ENCODE measurements at places on chromosomes 11 and 22.

DNA sequence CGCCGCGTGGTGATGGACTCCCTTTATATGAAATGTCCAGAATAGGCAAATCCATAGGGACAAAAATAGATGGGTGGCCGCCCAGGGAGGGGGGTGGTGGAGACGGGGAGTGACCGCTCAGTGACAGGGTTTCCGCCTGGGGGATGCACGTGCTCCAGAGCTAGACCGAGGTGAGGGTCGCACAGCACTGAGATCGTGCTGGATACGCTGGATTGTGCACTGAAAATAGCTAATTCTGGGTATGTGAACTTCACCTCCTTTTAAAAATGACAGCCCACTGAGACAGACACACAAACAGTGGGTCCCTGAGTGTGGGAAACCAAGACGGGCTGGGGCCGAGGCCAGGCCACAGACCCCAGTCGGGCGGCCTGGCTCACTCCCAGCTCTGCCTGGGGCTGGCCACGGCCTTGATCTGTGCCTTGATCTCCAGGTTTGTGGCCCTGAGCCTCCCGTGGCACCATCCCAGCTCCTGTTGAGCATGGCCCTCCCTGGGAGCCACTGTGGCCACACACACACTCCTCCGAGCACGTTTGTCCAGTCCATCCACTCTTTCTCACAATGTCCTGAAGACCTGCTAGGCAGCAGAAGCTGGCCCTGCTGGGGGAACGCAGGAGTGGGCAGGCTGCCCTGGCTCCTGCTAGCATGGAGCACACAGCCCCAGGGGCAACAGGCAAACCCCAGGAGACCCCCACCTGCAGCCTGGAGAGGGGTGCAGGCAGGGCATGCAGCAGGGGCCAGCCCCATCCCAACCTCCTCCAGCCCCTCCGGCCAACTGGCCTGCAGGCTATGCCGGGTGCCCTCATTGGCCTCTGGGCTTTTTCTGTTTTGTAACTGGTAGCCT, 41.0 kb upstream of the TH start:
- DNase-seq: no peak

DNA sequence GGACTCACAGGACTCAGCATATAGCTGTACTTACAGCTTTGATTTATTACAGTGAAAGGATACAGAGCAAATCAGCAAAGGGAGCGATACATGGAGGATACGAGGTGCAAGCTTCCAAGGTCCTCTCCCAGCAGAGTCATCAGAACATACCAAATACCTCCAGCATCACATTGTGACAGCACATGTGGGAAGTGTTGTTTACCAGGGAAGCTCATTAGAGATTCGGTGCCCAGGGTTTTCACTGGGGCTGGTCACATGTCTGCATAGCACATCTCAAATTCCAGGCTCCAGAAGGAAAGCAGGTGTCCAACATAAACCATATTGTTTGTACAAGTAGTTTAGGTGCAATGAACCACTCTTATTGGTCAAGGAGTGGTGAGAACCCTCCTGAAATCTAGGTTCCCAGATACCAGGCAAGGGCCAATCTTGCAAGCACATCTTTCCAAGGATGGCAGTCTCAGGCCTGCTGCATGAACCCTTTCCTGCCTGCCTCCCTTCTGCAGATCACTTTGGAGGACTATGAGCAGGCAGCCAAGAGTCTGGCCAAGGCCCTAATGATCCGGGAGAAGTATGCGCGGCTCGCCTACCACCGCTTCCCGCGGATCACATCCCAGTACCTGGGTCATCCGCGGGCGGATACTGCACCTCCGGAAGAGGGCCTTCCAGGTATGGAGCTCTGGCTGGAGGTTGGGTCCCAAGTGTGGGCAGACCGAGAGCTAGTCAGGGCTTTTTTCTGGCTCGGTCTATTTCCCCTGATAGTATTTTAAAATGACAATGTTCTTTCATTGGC, 26.7 kb downstream of the AMPD3 start:
- no peak for DNase-seq

DNA sequence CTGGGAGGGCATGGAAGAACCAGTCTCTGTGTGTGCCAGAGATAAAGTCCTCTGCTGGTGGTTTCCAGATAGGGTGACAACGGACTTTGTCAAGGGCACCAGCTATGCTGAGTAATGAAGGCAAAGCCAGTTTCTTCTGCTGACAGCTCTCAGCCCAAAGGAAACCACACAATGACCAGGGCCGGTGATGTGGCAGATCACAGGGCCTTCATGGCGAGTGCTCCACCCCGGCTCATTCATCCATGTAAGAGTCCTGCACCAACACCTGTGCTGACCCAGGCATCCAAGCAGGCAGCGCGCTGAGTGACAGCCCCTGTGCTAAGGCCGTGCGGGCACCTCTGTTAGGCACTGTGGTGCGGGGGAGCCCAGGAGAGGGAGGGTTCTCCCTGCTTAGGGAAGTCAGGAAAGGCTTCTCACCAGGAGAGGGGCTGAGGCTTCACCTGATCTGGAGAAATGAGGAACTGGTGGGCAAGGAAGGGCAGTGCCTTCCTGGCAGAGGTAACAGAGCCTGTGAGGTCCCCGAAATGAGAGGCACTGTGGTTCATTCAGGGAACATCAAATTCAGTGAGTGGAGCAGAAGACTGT, 33.8 kb downstream of the TP53I11 start:
- DNase-seq: no peak

- DNase-seq: peak; percentile 71
Observed at GRCh38 chr11:121194731-121195596, 93.9 kb downstream of the TECTA start.

GRCh38 chr11:132424433-132424832, 1054.0 kb downstream of the NTM start:
- DNase-seq: no peak

GRCh38 chr11:68071281-68072048, 32.6 kb downstream of the TCIRG1 start:
- no peak for DNase-seq

- no peak for DNase-seq
Observed at GRCh38 chr22:49259839-49260615, 567.6 kb downstream of the BRD1 start.

DNA sequence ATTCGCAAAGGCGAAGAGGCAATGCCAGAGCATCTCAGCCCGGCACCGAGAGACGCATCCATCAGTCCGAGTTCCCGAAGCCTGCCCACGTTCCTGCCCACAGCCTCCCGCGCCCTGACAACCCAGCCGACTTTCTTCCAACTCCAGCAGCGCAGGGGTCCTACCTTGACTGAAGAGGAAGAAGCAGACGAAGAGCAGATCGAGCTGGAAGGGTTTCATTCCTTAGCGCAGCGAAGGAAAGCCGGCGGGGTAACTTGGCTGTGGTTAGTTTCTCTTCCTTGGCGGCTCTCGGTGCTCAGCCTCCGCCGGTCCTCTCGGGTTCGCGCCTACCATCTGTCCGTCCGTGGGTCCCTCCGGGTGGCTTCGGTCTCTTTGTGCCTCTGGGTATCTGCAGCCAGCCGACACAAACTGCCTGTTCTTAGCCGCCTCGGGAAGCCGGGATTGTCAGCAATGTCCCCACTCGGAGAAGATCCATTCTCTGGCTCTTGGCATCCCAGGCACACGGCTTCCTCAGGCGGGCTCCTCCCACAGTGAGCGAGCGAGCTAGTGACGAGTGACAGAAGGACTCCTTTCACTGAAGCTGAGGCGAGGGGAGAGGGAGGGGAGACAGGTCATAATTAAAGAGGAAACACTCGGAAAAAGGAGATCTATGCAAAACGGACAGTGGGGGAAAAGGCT, at the start of gene KIRREL3:
KIRREL3 (minus strand) TSS at position 480 of the 678 bp plus-strand sequence.
- DNase-seq: no peak

GRCh38 chr11:116126562-116126961, 622.3 kb upstream of the CADM1 start:
- no peak for DNase-seq

DNA sequence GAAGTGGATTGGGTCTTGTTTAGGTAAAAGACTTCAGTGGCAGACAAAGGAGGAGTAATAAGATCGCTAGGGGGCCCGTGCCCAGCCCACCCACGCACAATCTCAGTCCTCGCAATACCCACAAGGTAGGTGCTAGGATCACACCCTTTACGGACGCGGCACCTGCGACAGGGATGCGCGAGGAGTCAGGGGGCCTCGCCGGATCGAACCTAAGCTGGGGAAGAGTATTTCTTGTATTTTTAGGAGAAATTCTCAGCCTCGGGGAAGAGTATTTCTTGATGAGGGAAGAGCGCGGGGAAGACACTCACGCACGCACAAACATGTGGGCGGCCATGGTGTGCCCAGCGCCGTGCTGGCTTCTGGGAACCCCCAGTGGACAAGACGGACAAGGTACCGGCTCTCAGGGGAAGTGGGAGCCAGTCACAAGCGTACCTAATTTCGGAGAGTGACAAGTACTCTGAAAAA, 745 bp upstream of the FAM118A start:
- no peak for DNase-seq

DNA sequence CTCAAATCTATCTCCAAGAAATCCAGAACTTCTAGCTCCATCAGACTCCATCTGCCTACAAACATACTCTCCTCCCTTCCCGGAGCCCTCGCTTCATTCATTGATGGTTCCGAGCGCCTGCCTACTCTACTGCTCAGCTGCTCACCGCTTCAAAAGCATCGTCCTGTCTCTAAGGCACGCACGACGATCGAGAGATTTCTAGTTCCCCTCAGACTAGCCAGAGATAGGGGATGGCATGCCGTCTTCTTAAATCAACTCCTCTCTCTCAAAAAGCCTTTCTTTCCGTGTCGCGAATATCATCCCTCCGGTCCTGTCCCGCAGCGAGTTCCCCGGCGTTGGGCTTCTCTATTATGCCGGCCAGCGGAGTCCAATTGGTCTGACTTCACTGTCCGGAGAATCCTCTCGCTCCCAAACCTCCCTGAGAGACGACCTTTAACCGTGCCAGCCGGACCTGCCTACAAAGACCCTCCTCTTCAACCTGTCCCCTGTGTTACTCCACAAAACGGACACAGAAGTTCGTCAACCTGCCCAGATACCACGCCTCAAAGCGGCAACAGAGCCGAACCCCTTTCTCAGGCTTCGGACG, 592 bp downstream of the EEF1G start:
- DNase-seq: peak; percentile 25

DNA sequence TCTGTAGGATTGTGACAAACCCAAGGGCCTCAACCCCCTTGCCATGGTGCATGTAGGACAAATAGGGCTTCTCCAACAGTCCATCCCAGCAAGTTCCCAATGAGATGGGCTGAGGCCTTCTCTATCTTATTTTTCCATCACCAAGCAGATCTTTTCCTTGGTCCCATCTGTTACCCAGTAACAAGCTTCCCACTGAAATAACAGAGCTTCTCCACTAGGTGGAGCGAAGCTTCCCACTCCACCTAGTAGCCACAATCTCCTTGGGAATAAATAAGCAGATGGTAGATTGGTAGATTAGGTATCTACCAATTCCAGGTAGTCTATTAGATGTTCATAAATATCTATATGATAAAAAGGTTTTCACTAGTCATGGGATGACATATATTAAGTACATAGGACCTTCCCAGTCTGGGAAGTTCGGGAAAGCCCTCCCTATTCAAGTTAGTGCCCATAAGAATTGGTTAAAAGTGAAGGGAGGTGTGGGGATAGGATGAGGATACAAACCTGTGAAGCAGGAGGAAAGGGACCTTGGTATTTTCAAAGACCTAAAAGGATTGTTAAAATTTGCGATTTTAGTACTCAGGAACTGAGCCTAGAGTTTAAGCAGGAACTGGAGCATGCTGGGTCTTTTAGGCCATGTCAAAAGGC, 5.9 kb upstream of the OR52L1 start:
- DNase-seq: peak; percentile 7

- no peak for DNase-seq
Observed at GRCh38 chr11:20037396-20038153, 122.7 kb downstream of the DBX1 start.

DNA sequence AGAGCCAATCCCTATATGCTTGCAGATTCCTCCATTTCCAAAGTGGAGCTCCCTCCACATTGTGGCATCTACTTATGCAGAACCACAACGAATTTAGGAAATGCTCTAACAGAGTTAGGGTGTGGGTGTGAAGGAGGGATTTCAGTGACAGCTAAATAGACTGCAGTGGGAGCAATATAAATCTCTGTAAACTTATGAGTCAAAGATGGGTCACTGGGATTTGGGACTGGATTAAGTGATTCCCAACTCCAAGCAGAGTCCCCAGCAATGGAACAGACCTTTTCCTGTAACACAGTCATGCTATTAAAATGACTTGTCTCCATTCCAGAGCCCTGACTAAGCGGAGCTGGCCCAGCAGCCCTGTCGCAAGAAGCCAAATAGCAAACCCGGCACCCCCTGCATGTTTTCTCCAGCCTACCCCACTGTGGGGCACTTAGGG, 36.6 kb downstream of the RPL27A start:
- DNase-seq: no peak

DNA sequence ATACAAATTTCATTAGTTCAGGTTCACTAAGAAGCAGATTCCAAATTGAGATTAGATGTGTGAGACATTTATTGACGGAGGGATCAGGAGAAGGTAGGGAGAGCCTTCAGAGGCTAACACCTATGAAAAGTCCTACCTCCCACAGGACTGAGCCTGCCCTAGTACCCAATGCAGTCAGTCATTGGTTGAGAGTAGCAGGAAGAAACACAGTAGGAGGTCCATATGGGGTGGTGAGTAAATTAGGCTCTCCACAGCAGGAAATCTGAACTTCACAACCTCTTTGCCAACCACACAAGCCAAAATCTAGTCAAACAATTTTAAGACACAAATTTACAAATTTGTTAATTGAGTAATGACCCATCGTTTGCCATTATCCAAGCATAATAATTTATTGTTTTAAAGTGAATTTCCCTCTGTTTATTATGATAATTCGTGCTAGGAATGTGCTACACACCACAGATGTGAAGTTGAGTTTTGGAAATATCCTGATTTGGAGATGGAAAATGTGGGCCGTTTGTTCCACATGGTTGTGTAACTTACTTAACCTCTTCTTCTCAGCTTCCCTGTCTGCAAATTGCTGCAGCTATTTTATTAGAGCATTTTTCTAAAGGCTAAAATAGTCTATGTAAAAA, 542.1 kb downstream of the ETS1 start:
- DNase-seq: no peak

GRCh38 chr11:112587664-112588063, 327.0 kb upstream of the PLET1 start:
- no peak for DNase-seq

DNA sequence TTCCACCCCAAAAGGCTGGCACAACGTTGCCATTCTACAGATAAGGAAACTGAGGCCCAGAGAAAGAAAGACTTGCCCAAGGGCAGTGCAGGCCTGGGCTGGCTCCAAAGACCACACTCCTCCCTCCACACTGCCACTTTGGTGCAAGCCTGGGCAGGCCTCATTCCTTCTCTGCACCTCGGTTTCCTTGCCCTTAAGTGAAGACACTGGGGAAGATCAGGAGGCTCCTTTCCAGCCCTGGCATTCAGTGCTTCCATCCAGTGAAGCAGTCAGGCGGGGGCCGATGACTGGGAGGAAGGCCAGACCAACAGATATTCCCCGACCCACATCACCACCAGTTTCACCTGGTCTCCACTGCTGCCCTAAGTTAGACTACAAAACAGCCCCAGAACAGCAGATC, 18.3 kb upstream of the TCF20 start:
- DNase-seq: no peak

GRCh38 chr22:24894998-24895397, 51.5 kb downstream of the LHFPL7 start:
- peak; percentile 19 for DNase-seq

- DNase-seq: no peak
Observed at GRCh38 chr11:14499178-14499559, 442 bp downstream of the COPB1 start.

Measured in NCI-H2081 (cell line).